Osteocyte (in vitro differentiated cells): ENCODE measurements at places on chromosomes 13 and 19. TPM values are rescaled to one million over a fixed set of nuclear protein-coding genes. Genes with fewer than 3 reads are reported as not detected.

DNA sequence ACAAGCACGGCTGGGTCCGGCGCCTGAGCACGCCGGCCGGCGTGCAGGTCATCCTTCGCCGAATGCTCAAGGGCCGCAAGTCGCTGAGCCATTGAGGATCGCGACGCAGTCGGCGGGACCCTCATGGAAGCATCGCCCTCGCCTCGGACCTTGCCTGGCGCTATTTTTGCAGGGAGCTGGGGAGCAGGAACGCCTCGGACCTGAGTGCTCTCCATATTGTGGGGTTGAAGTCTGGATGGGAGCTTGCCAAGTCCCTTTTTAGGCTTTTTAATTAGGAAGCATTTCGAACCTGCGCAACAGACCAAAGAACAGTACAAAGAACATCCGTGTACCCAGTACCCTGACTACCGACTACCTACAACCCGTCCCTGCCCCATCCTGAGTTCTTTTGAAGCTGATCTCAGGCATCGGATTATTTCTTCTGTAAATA is 628 bp downstream of the MRPL34 start:
- no peak for DNase-seq
- H3K36me3 ChIP-seq = no peaks in the 10 kb centered on the region
- H3K27ac ChIP-seq = peak overlapping the region; percentile 54
- H3K4me1 ChIP-seq = peaks cover 48% of the 10 kb centered on the region
- H3K27me3 ChIP-seq = no peaks in the 10 kb centered on the region

- H3K4me3 ChIP-seq = no peak overlapping the region
- no peak for DNase-seq
- H3K36me3 ChIP-seq = peaks cover 3% of the 10 kb centered on the region
- no peak overlapping the region for H3K27ac ChIP-seq
These were observed 8.8 kb downstream of the PALM3 start for GRCh38 chr19:14053032-14053431.

- peak overlapping the region; percentile 70 for H3K27ac ChIP-seq
- H3K36me3 ChIP-seq = peaks cover 10% of the 10 kb centered on the region
- DNase-seq = no peak
- no peaks in the 10 kb centered on the region for H3K27me3 ChIP-seq
- no peak overlapping the region for H3K4me3 ChIP-seq
These were observed 598.1 kb downstream of the DCT start for GRCh38 chr13:93881411-93881810.

The PRODH2 gene
- not detected in 2 replicates for total RNA-seq

The SPACA4 gene
- not detected in 2 replicates for total RNA-seq

GRCh38 chr13:35930665-35931631 is 200.2 kb downstream of the DCLK1 start:
- H3K27me3 ChIP-seq = no peaks in the 10 kb centered on the region
- no peak overlapping the region for H3K4me3 ChIP-seq
- H3K36me3 ChIP-seq = no peaks in the 10 kb centered on the region
- no peak for DNase-seq

- no peak overlapping the region for H3K27ac ChIP-seq
- no peaks in the 10 kb centered on the region for H3K27me3 ChIP-seq
- H3K4me3 ChIP-seq = no peak overlapping the region
- H3K36me3 ChIP-seq = no peaks in the 10 kb centered on the region
- no peak for DNase-seq
These were observed 84.3 kb upstream of the NBEA start for GRCh38 chr13:34857558-34858325.

- H3K4me1 ChIP-seq = peaks cover 30% of the 10 kb centered on the region
- no peak overlapping the region for H3K4me3 ChIP-seq
- H3K27ac ChIP-seq = no peak overlapping the region
- H3K27me3 ChIP-seq = no peaks in the 10 kb centered on the region
These were observed 12.2 kb downstream of the MED26 start for GRCh38 chr19:16615808-16616207.

The UGGT2 gene
- 33.6 and 34.1 TPM in 2 replicates for total RNA-seq

The PRR22 gene
- 2.0 and 3.1 TPM in 2 replicates for total RNA-seq

- no peak overlapping the region for H3K4me3 ChIP-seq
- DNase-seq = no peak
- H3K36me3 ChIP-seq = no peaks in the 10 kb centered on the region
- H3K4me1 ChIP-seq = peaks cover 10% of the 10 kb centered on the region
- H3K27ac ChIP-seq = no peak overlapping the region
These were observed 33.6 kb downstream of the ATP7B start for GRCh38 chr13:51977625-51978024.

GRCh38 chr13:75855216-75855615 is 219.1 kb downstream of the LMO7 start:
- H3K27me3 ChIP-seq = no peaks in the 10 kb centered on the region
- peaks cover 63% of the 10 kb centered on the region for H3K36me3 ChIP-seq
- H3K4me1 ChIP-seq = peaks cover 3% of the 10 kb centered on the region
- H3K4me3 ChIP-seq = no peak overlapping the region
- no peak for DNase-seq

DNA sequence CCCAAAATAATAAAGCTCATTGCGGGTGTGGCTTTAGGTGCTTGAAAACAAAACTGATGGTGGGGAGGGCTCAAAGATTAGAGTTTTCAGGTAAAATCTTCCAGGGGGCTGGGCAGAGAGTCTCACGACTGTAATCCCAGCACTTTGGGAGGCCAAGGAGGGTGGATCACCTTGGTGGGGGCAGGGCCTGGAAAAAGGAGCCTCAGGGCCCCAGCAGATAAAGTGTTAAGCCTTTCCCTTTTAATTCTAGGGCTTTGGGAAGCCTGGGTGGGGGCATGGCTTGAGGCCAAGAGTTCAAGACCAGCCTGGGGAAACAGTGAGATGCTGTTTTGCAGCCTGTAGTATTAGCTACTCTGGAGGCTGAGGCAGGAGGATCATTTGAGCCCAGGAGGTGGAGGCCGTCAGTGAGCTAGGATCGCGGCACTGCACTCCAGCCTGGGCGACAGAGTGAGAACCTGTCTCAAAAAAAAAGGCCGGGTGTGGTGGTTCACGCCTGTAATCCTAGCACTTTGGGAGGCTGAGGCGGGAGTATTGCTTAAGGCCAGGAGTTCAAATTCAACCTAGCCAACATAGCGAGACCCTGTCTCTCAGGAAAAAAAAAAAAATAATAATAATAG is 1.7 kb downstream of the IRGQ start:
- DNase-seq = no peak
- peaks cover 20% of the 10 kb centered on the region for H3K36me3 ChIP-seq
- H3K27me3 ChIP-seq = no peaks in the 10 kb centered on the region

DNA sequence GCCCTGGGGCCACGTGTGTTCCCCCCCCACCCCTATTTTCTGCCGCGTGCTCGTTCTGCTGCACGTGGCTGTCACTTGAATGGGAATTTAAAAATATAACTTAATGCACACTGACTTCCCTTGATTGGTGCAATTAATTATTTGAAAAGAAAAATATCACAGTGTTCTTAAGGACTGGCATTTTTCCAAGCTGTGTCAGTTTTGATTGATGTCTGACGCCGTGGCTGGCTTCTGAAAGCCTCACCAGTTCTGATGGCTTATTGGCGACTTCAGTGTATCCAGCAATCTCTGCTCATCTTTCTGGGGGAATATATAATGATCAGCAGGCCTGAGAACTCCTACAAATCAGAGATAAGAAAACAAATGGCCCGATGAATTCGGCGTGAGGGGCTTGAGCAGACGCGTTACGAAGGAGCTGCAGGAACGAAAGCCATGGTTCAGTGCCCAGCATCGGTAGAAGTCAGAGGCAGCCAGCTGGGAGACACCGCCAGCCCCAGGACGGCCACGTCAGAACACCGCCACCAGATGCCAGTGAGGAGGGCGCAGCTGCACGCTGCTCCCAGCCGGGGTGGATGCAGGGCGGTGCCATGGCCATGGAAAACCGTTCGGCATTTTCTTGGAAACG is 111.2 kb downstream of the KDM4B start:
- no peaks in the 10 kb centered on the region for H3K27me3 ChIP-seq
- no peak overlapping the region for H3K4me3 ChIP-seq
- DNase-seq = no peak
- H3K4me1 ChIP-seq = no peaks in the 10 kb centered on the region
- no peak overlapping the region for H3K27ac ChIP-seq

GRCh38 chr19:3897936-3898335 is 17.5 kb downstream of the ATCAY start:
- DNase-seq = no peak
- no peaks in the 10 kb centered on the region for H3K36me3 ChIP-seq
- no peak overlapping the region for H3K27ac ChIP-seq
- H3K4me1 ChIP-seq = no peaks in the 10 kb centered on the region
- H3K27me3 ChIP-seq = peaks cover 8% of the 10 kb centered on the region

The GYS1 gene
- total RNA-seq = 37.6 and 42.2 TPM in 2 replicates

- no peak for DNase-seq
- H3K36me3 ChIP-seq = no peaks in the 10 kb centered on the region
- peak overlapping the region; percentile 36 for H3K27ac ChIP-seq
These were observed 24.2 kb downstream of the CCDC169 start for GRCh38 chr13:36273431-36273830.

- DNase-seq = no peak
- H3K27ac ChIP-seq = no peak overlapping the region
- H3K4me1 ChIP-seq = peaks cover 50% of the 10 kb centered on the region
- H3K4me3 ChIP-seq = no peak overlapping the region
- no peaks in the 10 kb centered on the region for H3K27me3 ChIP-seq
These were observed 63.3 kb downstream of the MBNL2 start for GRCh38 chr13:97285221-97285955.

The ZNF749 gene
- total RNA-seq = 9.4 and 9.5 TPM in 2 replicates

DNA sequence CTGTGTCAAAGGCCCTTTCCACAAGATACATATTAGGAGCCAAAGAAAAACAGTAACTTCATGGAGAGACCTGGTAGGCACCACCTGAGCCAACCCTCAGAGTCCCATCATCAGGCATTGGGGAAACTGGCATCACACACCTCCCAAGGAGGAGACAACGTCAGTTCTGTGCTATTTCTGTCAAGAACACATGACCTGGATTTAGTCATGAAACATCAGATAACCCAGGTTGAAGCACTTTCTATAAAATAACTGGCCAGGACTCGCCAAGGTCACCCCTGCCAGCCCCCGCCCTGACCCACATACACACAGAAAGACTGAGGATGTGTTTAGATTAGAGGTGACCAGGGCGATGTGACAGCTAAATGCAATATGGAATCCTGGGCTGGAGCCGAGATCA is 35.6 kb downstream of the COL4A1 start:
- DNase-seq = peak; percentile 48
- no peak overlapping the region for H3K4me3 ChIP-seq
- H3K4me1 ChIP-seq = peaks cover 77% of the 10 kb centered on the region
- H3K36me3 ChIP-seq = peaks cover 45% of the 10 kb centered on the region
- no peaks in the 10 kb centered on the region for H3K27me3 ChIP-seq
- peak overlapping the region; percentile 74 for H3K27ac ChIP-seq

The FAM83E gene
- 1.1 and 1.3 TPM in 2 replicates for total RNA-seq

DNA sequence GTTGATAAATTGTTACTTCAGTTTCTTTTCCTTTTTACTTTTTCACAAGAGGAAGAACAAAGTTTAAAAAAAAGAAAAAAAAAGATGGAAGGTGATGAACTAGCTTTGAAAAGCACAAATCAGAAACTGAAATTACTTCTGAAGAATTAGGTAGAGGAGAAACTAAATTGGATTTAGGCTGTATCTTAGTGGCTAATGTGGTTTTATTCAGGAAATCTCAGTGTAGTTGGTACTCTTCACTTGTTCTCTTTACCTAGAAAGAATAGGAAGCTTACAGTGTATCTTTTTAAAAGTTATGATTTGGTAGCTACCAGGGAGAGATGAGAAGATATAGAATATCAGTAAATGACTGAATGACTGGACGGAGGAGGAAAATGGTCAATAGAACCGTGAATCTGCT is 247.7 kb downstream of the GGACT start:
- peaks cover 49% of the 10 kb centered on the region for H3K4me1 ChIP-seq
- H3K36me3 ChIP-seq = peaks cover 22% of the 10 kb centered on the region
- H3K27ac ChIP-seq = no peak overlapping the region
- no peak overlapping the region for H3K4me3 ChIP-seq
- no peak for DNase-seq

DNA sequence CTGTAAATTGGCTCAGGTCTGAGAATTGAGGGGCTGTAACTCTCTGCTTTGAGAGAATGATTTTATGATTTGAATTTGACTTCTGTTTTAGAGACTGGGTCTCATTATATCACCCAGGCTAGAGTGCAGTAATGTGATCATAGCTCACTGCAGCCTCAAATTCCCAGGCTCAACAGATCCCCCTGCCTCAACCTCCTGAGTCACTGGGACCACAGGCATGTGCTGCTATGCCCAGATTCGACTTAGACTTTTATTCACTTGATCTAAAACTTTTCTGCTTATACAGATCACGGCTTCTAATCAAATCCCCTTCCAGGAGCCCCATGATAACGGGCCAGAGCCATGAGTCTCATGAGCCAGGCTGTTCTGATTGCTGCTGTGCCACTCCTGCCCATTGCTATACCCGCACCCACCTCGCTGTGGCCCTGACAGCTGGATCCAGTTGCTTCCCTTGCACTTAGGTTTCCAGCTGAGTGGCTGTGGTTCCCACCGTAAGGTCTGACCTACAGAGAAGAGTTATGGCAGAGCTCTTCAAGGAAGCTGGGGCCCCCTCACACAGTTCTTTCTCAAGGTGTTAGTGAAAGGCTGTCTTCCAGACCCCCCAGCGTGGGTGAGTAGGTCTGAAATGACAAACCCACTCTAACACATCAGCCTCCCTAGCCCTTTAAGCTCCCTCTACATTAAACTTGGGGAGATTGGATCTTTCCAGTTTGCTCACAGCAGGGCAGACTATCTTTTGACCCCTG is 251.2 kb upstream of the SGCG start:
- no peaks in the 10 kb centered on the region for H3K36me3 ChIP-seq
- peak; percentile 54 for DNase-seq
- no peaks in the 10 kb centered on the region for H3K4me1 ChIP-seq

- H3K27ac ChIP-seq = peak overlapping the region; percentile 79
- H3K4me1 ChIP-seq = peaks cover 34% of the 10 kb centered on the region
- H3K27me3 ChIP-seq = no peaks in the 10 kb centered on the region
- no peak for DNase-seq
These were observed 571 bp upstream of the DHRS12 start for GRCh38 chr13:51804295-51805172.

The RFPL4A gene
- not detected in 2 replicates for total RNA-seq

- H3K27me3 ChIP-seq = peaks cover 18% of the 10 kb centered on the region
- H3K4me3 ChIP-seq = no peak overlapping the region
- H3K36me3 ChIP-seq = no peaks in the 10 kb centered on the region
- H3K4me1 ChIP-seq = no peaks in the 10 kb centered on the region
These were observed 6.7 kb downstream of the CAMSAP3 start for GRCh38 chr19:7602240-7602934.

DNA sequence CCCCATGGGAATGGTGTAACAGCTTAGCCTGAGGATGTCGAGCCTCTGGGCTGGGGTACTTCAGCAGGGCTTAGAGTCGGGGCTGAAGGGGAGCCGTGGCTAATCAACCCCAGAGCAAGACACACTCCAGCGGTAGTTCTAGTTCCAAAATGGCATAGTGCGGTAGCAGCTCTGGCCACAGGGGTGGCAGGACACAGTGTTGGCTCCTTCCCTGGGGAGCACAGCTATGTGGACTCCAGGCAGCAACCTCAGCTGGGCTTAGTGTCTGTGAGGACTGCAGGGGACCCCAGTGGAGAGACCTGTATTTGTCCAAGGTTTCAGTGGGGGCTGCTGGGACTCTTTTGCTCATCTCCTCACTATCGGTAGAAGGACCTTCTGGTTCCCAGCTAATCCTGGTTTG is 70.8 kb upstream of the PCDH20 start:
- no peak overlapping the region for H3K27ac ChIP-seq
- H3K4me3 ChIP-seq = no peak overlapping the region
- DNase-seq = no peak
- H3K27me3 ChIP-seq = no peaks in the 10 kb centered on the region
- H3K36me3 ChIP-seq = no peaks in the 10 kb centered on the region

The C19orf85 gene
- not detected in 2 replicates for total RNA-seq

The ZNF613 gene
- total RNA-seq = 7.8 and 9.4 TPM in 2 replicates

- peak overlapping the region; percentile 81 for H3K4me3 ChIP-seq
- DNase-seq = no peak
- H3K27ac ChIP-seq = peak overlapping the region; percentile 92
- H3K4me1 ChIP-seq = peaks cover 34% of the 10 kb centered on the region
- H3K36me3 ChIP-seq = no peaks in the 10 kb centered on the region
These were observed 854 bp downstream of the RNASEH2B start for GRCh38 chr13:50910485-50910805.
